Stimulated activated CD4-positive, alpha-beta T cell treated with anti-CD3 and anti-CD28 coated beads, Interleukin-12 subunit alpha, Interleukin-12 subunit beta, amount 100 ng/mL, for 24 hours (primary cell): ENCODE measurements at places on chromosomes 13 and 19.
A peak's percentile ranks its signal among the peaks of the same experiment; 100 is the strongest.

DNA sequence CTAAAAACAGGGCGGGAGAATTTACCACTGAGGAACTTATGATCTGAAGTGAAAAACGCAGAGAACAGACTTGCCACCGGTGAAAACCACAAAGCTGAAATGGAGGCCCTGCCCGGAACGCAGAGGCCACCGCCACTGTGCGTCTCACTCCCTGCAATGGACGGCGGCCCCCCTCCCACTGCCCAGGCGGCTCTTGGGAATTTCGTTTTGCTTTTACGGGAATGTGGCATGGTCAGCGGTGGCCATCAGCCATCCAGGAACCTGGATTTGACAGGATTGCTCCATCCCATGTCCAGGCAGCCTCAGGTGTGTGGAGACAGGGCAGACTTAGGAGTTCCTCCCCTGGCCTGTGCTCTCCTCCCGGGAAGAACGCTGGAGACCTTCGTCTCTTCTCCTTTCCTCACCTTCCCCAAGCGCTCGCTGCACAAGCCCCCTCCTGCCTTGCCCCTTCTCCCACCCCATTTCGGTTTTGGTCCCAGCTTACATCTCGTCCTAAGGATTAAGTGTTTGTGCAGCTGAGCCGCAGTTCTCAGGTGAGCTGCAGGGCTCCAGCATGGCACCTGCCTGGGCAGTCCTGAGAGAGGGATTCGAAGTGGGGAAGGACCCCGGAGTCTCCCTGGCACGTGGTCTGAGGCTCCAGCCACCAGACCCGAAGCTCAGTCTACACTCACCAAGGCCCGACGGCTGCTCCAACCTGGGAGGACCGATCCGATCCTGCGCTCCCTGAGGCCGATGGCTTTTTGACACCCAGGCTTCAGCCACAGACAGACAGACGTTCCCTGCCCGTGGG lies 49.9 kb downstream of the MCF2L start:
- DNase-seq: no peak

- no peak for DNase-seq
Measured at GRCh38 chr19:9986787-9987281, 23.5 kb downstream of the COL5A3 start.

- DNase-seq: no peak
Measured at GRCh38 chr13:105979131-105980011, 556.1 kb downstream of the EFNB2 start.

GRCh38 chr13:76942363-76942762 lies 5.9 kb upstream of the ACOD1 start:
- no peak for DNase-seq

- no peak for DNase-seq
Measured at GRCh38 chr13:74015137-74015536, 119.1 kb downstream of the KLF12 start.

DNA sequence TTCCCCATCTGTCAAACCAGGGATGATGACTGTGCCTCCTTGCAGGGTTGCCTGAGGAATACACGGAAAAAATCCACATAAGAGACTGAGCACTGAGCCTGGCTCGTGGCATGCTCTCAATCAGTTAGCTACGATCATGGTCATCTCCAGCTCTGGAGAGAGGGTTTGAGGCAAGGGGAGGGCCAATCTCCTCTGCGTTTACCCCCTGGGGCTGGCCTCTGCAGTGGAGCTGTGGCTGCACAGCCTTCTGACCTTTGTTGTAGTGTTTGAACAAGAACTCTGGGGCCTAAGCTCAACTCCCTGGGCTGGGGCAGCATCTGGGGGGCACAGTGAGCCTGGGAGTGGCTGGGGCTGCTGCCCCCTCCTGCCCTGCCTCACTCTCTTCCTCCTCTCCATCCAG lies 5.9 kb downstream of the LRRC4B start:
- no peak for DNase-seq

DNA sequence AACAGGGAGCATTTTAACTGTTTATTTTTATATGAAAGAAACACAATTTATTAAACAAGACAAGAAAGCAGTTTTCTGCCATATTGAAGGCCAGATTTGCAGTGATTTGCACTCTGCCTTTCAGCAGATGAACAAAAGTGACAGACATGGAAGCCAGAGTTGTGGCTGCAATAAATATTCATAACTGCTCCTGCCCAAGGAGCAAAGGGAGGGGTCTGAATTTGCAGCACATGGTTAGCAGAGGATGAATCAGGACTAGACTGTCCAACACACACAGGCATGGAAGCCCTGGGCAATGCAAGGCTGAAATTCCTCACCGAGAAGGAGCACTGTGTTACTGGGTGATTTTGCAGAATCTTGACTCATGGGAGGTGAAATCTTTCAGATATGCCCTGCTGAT lies 418.2 kb downstream of the DCT start:
- DNase-seq: no peak

- no peak for DNase-seq
Measured at GRCh38 chr19:41322451-41322850, 12.5 kb downstream of the CCDC97 start.

- no peak for DNase-seq
Measured at GRCh38 chr13:28640861-28641599, 17.9 kb upstream of the POMP start.

- DNase-seq: no peak
Measured at GRCh38 chr19:739998-740715, 10.8 kb upstream of the MISP start.

DNA sequence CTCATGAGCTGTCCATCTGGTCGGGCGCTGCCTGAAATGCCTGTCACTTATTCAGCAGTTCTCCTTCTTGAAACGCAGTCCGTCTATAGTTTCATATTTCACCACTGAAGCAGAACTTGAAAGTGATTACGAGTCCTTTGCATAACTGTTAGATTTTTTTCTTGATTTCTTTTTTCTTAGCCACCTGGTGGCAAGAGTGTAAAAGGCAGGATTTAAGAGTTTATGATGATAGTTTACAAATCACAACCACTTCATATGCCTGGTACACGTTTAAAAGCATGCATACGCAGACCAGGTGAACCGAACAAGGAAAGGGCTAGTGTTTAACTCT lies 45.8 kb downstream of the GGACT start:
- no peak for DNase-seq

DNA sequence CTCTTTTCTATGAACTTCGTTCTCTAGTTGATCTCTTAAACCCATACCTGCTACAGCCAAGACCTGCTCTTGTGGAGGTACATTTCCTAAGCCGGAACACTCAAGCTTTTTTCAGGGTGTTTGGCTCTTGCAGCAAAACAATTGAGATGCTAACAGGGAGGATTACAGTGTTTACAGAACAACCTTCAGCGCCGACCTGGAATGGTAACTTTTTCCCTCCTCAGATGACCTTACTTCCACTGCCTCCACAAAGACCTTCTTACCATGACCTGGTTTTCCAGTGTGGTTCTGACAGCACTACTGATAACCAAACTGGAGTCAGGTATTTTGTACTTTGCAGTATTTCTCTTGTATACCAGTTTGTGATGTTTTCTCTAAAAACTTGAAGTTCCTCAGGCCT lies 506 bp downstream of the KCNRG start:
- no peak for DNase-seq

GRCh38 chr13:19864746-19865309 lies 1.4 kb upstream of the ZMYM5 start:
- DNase-seq: peak; percentile 66

GRCh38 chr13:22461854-22462490 lies 718.8 kb upstream of the SGCG start:
- no peak for DNase-seq

- no peak for DNase-seq
Measured at GRCh38 chr13:93222976-93223375, 3.6 kb upstream of the GPC6 start.
